ENCODE measurements at places on chromosomes 4 and X.

DNA sequence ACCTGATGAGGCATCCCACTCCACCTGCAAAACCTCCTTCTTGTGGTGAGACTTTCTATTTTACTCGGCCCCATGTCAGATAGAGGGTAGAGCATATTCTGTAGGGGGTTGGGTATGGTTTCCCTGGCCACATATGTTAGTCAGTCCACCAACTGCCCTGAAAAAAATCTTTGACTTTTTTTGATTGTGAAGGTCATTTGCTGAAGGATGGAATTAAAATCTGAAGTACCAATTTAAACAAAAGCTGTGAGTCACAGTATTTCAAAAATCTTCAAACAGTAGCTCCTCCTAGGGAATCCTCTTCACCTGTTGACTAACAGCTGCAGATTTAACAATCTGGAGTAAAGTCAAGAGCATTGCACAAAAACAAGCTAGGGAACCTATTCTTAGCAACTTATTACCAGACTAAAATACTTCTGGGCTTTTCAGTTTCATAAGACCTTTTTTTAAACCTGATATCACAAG, 8.0 kb upstream of the CCDC110 start:
- peak; percentile 32 for DNase-seq

DNA sequence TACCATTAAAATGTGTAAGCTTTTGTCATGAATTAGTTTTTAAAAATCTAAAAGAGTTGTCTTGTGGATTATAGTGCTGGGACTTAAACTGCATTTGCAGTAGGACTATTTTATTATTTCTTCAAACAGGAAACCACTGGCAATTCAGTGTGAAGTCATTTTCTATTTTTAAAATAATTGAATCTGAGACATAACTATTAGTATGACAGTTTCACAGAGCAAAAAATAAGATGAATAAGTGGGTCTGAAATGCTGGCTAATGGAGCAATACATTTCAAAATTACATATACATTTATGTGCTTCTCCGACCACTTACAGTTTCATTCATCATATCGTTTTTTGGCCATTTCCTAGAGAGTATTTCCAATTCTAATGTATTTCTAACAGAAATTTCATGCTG, 75.3 kb upstream of the RAPGEF2 start:
- no peak for DNase-seq

- DNase-seq = no peak
Measured at GRCh38 chr4:144189121-144189520, 48.6 kb upstream of the GYPA start.

DNA sequence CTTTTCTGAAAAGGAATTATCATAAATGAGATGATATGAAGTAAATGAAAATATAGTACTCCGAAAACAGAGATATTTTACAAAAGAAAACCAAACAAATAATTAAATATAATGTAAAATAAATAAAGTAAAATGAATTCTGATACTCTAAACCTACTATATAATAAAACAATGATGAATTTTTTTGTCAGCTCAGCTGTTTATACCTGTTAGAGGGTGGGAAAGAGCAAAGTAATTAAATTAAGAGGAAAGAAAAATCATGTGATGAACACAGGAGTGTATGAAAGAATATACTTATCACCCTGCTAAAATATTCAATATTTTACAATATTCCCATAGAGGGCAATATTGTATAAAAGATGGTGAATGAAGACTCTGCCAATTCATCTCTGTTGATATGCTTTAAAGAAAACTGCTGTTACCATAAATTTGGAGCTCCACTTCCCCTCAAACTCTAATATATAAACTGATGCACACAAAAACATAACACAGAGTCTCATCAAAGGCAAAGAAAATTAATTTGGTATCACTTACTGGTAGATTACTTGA, 6.5 kb upstream of the NDST4 start:
- DNase-seq = no peak

- DNase-seq = no peak
Measured at GRCh38 chr4:120034913-120035312, 31.7 kb downstream of the MAD2L1 start.

GRCh38 chrX:13816176-13816575, 717 bp downstream of the GPM6B start:
- no peak for DNase-seq

- peak; percentile 10 for DNase-seq
Measured at GRCh38 chrX:123324625-123325024, 140.5 kb downstream of the GRIA3 start.

DNA sequence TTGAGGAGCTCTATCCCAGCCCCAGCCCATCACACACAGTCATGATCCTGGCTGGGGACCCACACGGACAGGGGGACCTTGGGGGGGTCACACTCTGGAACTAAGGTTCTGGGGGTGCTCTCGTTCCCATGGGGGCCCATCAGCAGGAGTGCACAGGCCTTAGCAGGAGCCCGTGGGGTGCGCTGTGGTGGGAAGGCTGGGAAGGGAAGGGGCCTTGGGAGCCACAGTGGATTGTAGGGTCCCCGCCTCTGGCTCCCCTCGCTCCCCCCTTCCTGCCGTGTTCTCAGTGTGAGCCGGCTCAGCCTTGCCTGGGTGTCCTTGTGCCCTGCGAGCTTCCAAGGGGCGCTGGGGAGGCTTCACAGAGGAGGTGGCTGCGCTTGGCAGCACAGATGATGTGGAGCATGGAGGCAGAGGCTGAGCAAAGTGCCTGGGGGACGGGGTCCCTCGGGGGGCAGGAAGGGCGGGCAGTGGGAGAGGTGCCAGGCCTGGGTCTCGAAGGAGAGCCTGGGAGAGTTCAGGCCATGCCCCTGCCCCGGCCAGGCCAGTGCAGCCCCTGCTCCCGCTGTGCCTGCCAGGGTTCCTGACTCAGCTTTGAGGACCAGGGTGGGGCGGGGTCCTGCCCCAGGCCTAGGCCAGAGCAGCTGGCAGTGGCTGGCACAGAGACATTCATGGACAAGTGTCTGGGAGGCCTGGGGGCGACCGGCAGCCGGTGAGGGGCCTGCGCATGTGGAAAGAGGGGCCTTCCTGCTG, 5.5 kb upstream of the HGFAC start:
- DNase-seq = peak; percentile 32

DNA sequence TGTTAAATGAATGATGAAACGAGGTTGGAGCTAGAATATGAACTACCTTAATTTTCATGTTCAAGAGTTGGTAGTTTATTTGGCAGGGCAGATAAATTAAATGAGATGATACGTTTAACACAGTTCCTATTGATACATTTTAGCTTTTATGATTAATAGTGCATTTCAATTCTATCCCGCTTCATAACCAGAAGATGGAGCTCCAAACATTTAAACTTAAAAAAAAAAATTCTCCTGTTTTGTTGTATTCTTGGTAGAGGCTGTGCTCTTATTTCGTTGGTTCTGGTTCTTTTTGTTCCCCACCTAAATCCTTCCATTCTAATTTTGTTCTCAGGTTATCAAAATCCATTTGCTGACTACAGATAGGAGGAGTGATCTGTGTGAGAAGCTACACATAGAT, 71.8 kb upstream of the PTPN13 start:
- no peak for DNase-seq

GRCh38 chrX:37776987-37777325, 2.9 kb upstream of the CYBB start:
- DNase-seq = no peak

GRCh38 chrX:107560980-107561379, 67.3 kb upstream of the PRPS1 start:
- DNase-seq = no peak

GRCh38 chrX:48465336-48465933, 4.6 kb downstream of the SLC38A5 start:
- peak; percentile 78 for DNase-seq

DNA sequence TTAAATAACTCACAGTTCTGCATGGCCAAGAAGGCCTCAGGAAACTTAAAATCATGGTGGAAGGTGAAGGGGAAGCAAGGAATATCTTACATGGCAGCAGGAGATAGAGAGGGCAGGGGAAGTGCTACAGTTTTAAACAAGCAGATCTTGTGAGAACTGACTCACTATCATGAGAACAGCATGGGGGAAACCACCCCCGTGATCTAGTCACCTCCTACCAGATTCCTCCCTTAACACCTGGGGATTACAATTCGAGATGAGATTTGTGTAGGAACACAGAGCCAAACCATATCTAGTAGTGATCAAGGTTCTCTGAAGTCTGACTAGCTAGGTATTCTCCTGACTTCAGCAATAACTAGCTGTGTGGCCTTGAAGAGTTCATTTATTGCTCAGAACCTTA, 56.0 kb downstream of the BANK1 start:
- peak; percentile 9 for DNase-seq

- DNase-seq = no peak
Measured at GRCh38 chr4:168674077-168674747, 177.4 kb downstream of the PALLD start.

- DNase-seq = no peak
Measured at GRCh38 chrX:133435544-133436124, 20.3 kb upstream of the GPC4 start.

- peak; percentile 32 for DNase-seq
Measured at GRCh38 chrX:137031517-137032340, 2.1 kb downstream of the GPR101 start.

GRCh38 chr4:60726779-60727178, 473.3 kb upstream of the ADGRL3 start:
- DNase-seq = no peak

DNA sequence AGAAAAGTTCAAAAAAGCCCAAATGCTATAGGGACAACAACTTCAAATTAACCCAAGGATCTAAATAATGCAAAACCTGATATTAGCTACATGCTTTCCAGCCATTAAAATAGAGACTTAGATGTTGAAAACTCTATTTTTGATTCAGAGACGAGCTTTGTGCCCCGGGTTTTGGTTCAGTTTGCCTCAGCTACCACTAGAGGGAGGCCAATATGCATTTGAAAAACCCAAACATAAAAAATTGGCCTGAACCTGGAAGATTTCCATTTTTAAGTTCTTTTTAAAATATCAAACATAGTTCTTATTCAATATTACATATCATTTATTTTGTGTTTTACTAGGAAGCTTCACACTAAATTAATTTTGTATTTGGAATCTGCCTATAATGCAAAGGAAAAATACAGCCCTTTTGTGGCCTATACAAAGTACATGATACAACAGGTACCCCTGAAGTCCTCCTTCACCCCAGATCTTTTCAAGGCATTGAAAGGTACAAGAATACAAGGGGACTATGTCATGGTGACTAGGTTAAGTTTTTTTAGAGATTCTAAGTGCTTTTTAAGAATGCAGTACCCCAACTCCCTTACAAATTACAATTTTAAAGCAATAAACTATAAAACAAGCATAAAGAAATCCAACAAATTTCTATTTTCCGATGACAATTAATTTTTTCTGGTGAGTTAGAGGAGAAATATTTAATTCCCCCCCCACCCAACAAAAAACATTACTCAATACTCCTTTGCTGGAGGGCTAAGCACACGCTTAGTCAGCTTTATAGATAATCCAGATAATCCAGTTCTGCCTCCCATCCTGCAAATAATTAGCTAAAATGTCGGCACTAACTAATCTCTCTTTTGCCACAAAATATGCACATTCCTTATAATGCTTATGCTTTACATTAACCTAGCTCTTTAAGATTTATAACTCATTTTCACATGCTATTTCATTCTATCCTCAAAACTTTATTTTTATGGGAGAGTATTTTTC, 97.7 kb upstream of the PTPN13 start:
- peak; percentile 87 for DNase-seq

GRCh38 chrX:15931362-15931761, 76.7 kb upstream of the AP1S2 start:
- DNase-seq = no peak

- no peak for DNase-seq
Measured at GRCh38 chrX:153633048-153633447, 14.0 kb upstream of the DUSP9 start.

GRCh38 chrX:106898462-106898861, 4.7 kb downstream of the RIPPLY1 start:
- DNase-seq = peak; percentile 51

DNA sequence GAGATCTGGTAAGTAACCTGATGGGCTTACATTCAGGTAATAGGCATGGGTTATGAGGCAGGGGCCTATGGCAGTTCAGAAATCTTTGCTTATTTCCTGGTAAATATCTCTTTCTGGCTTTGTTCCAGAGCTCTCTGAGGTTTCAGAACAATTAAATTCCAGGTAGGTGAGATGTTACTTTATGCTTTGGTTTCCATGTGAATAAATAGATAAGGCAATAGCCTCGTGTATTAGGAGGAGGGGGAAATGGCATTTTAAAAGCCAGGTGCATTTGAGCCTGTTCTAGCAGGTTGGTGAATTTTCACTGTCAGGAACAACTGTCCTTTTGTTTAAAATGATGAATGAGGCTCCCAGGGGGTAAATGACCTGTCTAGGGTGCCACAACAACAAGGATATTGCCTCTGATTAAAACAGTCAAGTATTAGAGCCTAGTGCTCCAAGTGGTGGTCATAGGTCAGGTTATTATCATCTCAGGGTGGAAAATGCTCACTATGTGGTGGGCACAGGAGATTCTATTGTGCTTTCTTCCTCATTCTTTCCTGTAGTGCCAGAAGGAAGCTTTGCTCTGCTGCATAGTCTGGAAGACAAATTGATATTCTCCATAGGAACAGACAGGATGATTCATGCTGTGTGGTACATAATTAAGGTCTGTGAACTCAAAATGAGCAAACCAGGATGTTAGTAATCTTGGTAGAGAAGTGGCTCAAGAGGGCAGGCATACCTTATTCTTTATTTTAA, 296.2 kb downstream of the INPP4B start:
- DNase-seq = peak; percentile 92

DNA sequence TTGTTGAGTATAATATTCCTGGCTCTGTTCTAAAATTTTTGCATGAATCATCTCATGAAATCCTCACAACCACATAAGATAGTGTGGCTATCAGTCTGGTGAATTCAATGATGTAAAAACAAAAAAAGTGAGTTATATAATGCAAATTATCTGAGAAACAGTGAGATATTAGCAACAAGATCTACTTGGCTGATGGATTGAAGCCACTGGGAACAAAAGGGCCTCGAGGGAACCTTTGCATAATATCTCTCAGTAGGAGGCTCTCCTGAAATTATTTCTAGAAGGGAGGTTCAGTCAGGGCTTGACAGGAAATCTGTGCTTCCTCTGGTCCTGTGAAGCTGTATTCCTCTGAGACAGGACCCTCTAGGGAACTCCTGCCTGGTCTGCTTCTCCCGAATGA, 30.1 kb upstream of the NUP54 start:
- no peak for DNase-seq

GRCh38 chr4:25106363-25107151, 53.7 kb downstream of the SEPSECS start:
- no peak for DNase-seq

GRCh38 chr4:56448301-56448700, 12.2 kb downstream of the PAICS start:
- DNase-seq = no peak

Data from epithelial cell of esophagus (primary cell).